Glomerular endothelial cell (primary cell): ENCODE measurements at places on chromosomes 4 and X. TPM values are rescaled to one million over a fixed set of nuclear protein-coding genes. Genes with fewer than 3 reads are reported as not detected.

DNA sequence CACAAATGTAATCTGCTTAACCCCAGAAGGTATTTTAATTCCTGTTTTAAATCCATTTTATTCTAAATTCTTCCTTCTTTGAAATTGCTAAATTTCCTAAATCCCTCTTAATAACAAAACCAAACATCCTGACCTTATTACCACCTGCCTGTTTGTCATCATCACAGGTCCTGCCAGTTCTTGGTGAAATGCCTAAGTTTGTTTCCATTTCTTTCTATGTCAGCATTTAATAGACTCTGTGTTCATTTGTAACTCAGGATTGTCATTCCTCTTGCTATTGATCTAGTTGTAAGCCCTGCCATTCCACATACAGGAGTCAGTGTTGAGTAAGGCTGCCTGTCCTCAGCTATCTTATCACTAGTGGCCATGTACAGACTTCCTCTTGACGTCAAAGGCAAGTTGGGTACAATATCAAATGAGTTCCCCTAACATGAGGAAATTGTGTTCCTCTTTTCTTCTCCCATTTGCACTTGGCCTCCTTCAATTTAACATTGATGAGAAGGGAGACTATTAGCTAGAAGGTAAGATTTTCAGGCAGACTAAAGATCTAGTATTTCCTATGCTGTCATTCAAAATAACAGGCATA lies 440.1 kb downstream of the AFF2 start:
- no peak for DNase-seq

GRCh38 chr4:173267711-173268110 lies 66.4 kb downstream of the HMGB2 start:
- no peak for DNase-seq

DNA sequence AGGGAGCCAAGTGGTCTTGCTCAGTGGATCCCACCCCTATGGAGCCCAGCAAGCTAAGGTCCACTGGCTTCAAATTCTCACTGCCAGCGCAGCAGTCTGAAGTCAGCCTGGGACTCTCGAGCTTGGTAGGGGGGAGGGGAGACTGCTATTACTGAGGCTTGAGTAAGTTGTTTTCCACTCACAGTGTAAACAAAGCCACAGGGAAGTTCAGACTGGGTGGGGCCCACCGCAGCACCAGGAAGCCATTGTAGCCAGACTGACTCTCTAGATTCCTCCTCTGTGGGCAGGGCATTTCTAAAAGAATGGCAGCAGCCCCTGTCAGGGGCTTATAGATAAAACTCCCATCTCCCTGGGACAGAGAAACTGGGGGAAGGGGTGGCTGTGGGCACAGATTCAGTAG lies 721.0 kb upstream of the NDST4 start:
- DNase-seq = no peak

- DNase-seq = no peak
These were observed 17.4 kb upstream of the LNX1 start for GRCh38 chr4:53608649-53609048.

AMTN gene
- not detected in 2 replicates for total RNA-seq

HPGD gene
- total RNA-seq = 4.6 TPM in 1 of 2 replicates, not detected in the other

IL1RAPL1 gene
- total RNA-seq = 1.2 and 1.7 TPM in 2 replicates

TEX13D gene
- not detected in 2 replicates for total RNA-seq
